Germinal center (tissue), 1 donor: ENCODE measurements at places on chromosomes 6 and 20.
A peak's percentile ranks its signal among the peaks of the same experiment; 100 is the strongest.

DNA sequence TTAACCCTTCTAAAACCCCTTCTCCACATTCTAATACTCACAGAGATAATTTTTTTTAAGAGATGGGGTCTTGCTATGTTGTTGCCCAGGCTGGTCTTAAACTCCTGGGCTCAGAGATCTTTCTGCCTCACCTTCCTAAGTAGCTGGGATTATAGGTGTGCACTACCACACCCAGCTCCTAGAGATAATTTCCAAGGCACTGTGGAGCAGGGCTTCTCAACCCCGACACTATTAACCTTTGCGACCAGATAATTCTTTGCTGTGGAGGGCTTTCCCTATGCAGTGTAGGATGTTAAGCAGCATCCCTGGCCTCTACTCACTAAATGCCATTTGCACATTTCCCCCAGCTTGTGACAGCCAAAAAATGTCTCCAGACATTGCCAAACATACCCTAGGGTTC is 8.8 kb upstream of the RREB1 start:
- no peak for DNase-seq

DNA sequence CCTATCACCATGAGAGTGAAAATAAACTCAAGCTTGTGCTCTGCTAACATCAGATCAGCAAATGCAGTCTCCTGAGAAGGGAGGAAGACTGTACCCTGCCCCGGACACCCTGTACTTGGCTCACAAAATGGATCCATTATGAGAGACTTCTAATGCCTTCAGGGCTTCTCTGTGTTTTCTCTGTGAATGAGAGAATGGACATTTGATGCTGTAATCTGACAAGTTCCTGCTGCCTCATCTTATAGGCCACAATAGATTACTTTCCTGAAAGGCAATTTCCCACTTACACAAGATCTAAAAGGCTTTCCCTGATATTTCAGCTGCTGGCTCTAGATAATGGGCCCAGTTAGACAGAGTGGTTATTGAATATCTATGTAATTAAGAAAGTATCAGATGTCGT is 117.2 kb downstream of the OTOR start:
- DNase-seq = no peak

DNA sequence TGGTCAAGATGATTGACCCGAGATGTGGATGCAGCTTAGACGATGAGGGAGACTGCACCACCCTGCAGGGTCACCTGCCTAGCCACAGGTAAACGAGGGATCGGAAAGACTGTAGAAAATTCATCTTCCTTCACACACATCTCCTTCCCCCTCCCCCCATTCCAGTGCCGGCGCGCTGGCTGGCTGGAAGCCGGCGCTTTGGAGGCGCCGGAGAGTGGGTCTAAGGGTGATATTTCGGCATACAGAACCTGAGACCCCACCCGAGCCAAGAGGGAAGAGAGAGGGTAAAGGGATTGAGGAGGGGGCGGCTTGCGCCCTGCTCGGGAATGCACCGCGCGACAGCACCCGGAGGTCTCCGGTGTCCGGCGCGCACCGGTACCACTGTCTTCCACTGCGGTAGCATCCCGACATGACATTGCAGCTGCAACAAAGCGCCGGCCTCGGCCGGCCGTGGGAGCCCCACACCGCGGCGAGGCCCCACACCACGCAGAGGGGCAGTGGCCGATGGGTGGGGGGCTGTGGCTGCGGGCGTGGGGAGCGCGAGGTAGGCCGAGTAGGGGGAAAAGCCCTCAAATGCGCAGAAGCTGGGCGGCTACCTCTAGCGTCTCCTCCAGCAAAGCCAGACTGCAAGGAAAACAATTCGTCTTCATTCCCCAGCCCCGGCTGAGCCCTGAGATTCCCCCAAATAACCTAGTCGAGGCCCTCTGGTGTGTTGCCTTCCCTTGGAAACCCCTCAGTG is 984 bp downstream of the TNFRSF21 start:
- DNase-seq = peak; percentile 8

GRCh38 chr6:7250812-7251211 is 62.2 kb downstream of the SSR1 start:
- DNase-seq = no peak

GRCh38 chr6:99432877-99433276 is 7.8 kb upstream of the PNISR start:
- no peak for DNase-seq

- no peak for DNase-seq
Observed at GRCh38 chr20:19330731-19331130, 118.3 kb downstream of the SLC24A3 start.

- DNase-seq = peak; percentile 56
Observed at GRCh38 chr20:25296094-25297093, 48.5 kb downstream of the PYGB start.

- DNase-seq = no peak
Observed at GRCh38 chr6:38337819-38338465, 301.8 kb downstream of the BTBD9 start.

- DNase-seq = no peak
Observed at GRCh38 chr20:35294293-35294685, 2.1 kb upstream of the FAM83C start.

GRCh38 chr6:168996356-168996625 is 257.4 kb downstream of the THBS2 start:
- DNase-seq = no peak

- no peak for DNase-seq
Observed at GRCh38 chr6:163745536-163746400, 331.2 kb downstream of the QKI start.

GRCh38 chr6:168100803-168101589 is 22.0 kb upstream of the FRMD1 start:
- no peak for DNase-seq

DNA sequence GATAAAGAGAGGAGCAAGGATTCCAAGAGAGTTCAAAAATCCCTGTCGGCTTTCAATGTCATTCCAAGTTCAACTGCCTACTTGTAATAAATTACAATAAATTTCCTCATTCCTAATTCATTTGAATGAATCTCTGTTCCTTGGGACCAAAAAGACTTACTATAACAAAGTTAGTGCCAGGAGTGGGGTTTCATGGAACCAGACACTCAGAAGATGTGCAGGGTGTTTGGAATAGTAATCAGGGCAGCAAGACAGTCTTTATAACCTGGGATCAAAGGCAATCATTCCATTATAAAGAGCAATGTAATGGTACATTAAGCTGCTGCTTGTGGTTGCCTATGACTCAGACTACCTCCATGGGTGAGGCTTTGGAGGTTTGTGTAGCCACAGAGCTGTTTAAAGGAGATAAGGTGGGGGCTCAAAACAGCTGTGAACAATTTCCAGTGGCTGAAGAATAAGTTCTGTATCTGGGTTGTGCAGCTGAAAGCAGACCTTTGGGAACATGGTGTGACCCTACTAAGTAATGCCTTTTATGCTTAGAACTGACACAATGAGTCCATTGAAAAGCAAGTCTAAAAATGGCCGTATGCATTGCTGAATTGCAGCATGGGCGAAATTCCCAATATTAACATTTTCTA is 159.9 kb downstream of the LINC00237 start:
- DNase-seq = no peak

DNA sequence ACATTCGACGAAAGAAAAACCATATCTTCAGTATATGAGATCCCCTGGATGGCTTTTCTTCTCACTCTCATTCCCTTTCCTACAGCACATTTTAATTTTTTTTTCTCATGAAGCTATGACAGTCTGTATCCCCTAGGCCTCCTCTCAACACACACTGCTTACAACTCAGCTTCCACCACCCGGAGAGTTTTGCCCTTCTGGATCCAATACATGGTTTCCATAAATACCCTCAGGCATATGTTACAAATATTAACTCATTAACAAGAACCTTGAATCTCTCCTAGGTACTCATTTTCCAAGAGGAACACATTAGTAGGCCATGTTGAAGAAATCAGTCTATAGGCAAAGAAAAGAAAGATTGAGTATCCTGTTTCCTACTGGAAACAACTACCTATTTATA is 44.0 kb downstream of the PAK5 start:
- no peak for DNase-seq

DNA sequence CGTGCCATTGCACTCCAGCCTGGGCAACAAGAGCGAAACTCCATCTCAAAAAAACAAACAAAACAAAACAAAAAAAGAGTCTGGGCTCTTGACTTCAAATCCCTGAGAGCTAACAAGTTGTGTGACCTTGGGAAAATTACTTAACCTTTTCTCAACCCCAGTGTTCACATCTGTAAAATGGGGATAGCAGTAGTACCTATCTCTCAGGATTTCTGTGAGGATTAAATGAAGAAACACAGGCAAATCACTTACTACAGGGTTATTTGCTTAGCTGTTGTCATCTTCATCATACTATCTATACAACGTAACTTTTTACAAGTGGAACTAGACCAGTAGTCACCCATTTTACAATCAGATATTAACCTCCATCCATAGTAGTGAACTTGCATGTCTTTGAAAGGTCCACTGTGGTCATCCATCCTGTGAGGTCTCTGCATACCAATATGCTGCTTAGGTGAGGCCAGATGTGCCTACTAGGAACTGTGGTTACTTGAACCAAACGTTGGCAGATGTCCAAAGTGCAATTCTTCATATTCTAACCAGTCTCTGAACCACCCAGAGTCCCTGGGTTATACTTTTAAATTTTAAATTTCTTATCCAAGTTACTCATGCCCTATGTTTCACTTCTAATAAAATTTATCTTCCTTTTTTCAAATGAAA is 128.9 kb upstream of the BEND3 start:
- DNase-seq = no peak

GRCh38 chr20:38194971-38195504 is 30.0 kb upstream of the TGM2 start:
- DNase-seq = no peak

- peak; percentile 31 for DNase-seq
Observed at GRCh38 chr6:42177514-42178364, 4.6 kb downstream of the GUCA1A start.

DNA sequence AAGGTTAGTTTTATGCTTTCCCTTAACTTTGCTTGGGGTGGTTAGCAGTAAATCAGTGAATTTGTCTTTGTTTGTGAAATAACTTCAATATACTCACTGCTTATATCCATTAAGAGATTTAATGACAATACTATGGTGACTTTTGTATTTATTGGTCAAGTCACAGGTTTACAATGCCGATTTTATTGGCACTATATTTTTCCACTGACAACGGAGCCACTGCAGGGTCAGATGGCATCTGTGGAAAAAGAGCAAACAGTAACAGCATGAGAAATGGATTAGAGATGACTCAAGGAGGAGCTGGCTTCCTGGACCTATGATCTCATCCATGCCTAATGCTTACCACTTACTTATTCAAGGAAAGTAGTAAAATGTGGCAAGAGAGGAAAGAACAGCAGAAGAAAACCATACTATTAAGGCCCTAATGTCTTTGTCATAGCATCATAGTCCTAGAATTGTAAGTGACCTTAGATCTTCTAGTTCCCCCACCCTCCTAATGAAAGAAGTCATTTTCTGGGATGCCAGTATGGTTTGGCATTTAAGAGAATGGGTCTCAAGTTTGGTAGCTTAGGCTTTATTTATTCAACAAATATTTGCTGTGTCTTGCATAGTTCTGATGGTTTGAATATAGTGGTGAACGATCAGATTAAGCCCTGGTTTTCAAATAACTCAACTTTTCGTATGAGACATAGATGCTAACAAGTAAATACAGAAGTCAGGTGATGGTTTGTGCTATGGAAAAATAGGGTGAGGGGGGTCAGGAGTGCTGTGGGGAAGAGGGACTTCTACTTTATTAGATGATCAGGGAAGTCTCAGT is 18.5 kb downstream of the RNF144B start:
- DNase-seq = no peak

- no peak for DNase-seq
Observed at GRCh38 chr6:4773181-4773580, 3.0 kb upstream of the CDYL start.

DNA sequence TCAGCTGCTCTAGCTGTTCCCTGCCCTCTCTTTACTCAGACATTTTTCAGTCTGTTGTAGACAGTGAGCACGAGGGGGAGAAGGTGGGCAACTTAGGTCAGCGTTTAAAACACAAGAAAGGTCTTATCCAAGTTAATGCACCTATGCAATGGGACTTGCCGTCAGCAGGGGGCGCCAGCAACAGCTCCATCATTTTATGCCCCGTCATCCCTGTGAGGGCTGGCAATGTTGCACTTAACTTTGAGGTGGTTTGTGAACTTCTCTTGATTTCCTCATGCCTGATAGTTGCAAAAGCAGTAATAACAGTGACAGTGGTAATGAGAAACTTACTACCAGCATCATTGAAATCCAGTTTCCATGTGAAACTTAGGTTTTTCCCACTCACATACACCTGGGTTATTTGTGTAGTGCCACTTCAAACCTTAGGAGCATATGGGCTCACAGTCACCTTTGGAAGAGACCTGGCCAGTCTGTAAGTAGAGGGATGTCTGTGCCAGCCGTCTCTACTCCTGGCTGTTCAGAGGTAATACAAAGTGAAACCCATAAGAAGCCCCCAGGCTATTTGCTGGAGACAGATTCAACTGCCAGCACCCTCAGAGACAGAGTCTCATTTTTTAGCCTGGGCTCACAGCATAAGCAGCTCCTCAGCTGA is 44.9 kb upstream of the ID1 start:
- DNase-seq = peak; percentile 63

GRCh38 chr6:15431762-15432483 is 186.1 kb downstream of the JARID2 start:
- DNase-seq = no peak

DNA sequence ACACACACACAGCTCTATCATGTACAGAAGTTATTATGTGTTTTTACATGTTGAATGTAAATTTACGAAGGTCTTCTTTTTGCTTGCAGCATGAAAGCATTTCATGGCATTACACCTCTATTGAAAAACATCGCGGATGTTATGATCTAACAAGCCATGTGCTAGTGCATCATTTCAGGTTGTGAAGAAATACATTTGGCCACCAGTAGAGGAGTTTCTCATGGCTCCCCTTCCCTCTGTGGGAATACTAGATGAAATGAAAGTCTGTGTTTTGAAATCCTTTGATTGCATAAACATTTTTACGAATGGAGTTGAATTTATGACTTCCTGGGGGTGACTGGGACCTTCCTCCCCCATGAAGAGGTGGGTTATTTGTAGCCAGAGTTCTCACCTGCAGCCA is 17.7 kb downstream of the MAS1 start:
- DNase-seq = no peak

DNA sequence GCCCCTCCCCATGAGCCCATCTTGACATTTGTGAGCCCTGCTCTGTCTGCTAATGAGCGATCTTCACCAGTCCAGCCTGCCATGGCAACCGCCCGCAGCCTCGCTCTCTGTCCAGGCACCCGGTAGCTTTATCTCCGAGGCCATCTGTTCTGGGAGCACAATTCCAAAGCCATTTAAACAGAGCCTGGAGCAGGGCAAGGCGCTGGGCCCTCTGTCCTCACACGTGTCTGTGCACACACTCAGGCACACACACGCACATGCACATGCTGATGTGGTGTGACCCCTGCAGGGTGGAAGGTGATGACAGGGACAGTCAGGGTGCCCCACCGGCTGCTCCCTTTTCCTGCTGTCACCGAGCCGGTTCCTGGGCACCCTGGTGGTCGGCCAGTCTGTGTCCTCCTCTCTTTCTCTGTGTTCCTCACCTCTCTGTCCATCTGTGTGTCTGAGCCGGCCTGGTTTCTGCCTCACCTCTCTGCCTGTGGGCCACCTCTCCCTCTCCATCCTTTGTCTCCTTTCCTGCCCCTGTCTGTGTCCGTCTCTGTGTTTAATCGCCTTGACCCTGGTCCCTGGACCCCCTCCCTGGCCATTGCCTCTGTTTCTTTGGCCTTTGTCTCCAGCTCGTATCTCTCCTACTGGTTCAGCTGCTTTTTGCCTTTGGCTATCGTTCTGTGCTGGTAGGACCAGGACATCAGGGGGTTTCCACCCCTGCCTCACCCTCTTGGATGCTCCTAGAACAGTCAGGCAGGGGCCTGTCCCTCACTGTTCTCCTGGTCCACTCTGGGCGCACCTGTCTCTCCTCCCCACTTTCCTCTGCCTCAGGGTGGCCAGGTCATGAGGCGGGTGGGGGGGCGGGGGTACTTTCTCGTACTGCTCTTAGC is 8.8 kb upstream of the MYT1 start:
- DNase-seq = no peak

- no peak for DNase-seq
Observed at GRCh38 chr6:44341095-44341890, 1.2 kb upstream of the SPATS1 start.
